ENCODE measurements at places on chromosomes 2 and 18.

- no peak for DNase-seq
Measured at GRCh38 chr2:111970453-111970852, 72.0 kb downstream of the MERTK start.

- DNase-seq: peak; percentile 6
Measured at GRCh38 chr2:120344214-120344975, 1.5 kb upstream of the INHBB start.

DNA sequence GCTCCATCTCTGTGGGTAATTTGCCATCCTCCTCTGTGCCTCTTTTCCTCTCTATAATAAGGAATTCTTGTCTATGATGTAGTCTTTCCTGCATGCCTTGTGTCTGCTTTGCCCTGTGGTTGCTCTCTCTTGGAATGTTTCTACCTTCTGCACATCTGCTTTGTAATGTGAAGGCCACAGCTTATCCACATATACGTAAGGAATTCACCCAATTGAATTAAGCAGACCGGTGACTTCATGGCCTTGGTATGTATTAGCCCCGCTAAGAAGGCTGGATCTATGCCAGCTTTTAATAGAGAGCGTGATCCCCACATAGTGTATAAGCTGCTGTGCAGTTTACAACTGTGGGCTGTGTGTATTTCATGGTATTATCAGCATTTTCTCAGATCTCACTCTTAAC lies 274.7 kb downstream of the RNF144A start:
- no peak for DNase-seq

DNA sequence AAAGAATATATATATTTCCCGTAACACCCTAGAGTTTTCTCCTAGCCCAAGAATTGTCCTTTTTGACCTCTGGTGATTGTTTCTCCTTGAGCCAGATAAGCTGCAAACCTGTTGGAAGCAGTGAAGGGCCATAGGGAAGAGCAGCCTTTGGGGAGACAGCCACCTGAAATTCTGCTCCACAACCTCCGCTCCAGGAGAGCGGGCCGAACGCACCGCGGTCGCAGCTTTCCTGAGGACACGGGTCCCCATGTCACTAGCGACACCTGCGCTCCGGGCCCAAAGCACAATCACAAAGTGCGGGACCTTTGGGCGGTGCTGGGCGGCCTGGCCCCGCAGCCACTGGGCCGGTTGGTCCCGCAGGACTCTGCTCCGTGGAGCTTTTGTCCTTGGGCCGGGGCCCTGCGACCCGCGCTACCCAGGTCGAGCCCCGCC lies 557 bp upstream of the DSG2 start:
- no peak for DNase-seq

GRCh38 chr18:21004726-21005125 lies 106.9 kb downstream of the ROCK1 start:
- DNase-seq: no peak
